ENCODE measurements at places on chromosomes 13 and 19.

GRCh38 chr19:7739801-7740681 is 7.3 kb downstream of the CD209 start:
- DNase-seq: no peak

GRCh38 chr19:41546386-41546789 is 29.6 kb upstream of the CEACAM21 start:
- DNase-seq: no peak

DNA sequence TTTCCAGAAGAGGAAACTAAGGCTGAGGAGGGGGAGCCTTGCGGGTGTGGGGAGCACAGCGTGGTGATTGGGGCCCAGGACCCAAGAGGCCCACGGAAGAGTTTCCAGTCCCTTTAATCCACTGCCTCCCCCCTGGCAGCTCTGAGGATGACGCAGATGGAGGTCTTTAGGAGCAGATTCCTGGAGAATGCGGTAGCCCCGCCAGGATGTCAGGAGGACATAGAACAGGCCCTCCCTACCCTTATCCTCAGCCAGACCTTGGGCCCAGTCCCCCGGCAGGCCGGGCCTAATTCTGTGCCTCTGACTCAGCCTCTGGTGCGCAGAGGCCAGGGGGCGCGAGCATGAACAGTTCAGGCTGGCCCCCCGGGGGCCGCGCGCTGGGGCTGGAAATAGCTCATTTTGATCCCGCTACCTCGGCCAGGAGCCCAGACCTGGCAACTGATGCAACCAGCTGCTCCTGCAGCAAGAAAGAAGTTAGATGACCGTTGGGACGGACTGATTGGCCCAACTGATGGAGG is 461 bp upstream of the HSPB6 start:
- DNase-seq: peak; percentile 75

DNA sequence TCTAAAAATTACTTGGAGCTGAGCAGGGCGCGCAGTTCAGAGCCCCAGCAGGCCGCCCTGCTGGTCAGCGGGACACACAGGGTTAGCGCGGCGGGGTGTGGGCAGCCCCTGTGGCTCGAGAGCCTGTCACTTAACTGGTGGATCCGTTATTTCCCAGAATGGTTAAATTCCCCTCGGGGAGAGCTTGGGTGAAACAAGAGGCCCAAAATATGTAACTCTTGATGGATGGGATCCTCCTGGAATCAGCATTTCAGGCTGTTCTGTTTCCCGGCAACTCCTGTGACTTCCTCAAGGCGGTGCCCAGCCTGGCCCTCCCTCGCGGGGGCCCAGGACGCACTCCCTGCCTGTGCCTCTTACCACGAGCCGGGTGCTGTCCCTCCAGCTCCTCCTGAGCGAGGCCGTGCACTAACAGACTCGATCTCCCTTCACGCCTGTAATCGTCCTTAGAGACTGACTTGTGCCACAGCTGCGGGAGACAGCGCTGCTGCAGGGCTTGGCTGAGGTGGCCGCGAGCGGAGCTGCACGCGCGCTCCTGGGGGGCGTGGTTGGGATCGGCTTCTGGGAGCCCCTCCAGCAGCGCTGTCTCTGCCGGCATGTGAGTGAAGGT is 9.7 kb downstream of the PTBP1 start:
- DNase-seq: no peak

- no peak for DNase-seq
Observed at GRCh38 chr13:109160887-109161669, 531.7 kb downstream of the MYO16 start.

GRCh38 chr13:42396901-42397655 is 125.1 kb downstream of the AKAP11 start:
- DNase-seq: no peak

GRCh38 chr13:75800545-75800944 is 164.4 kb downstream of the LMO7 start:
- DNase-seq: no peak

GRCh38 chr13:23159205-23159759 is 21.5 kb upstream of the SGCG start:
- peak; percentile 73 for DNase-seq

All from mesothelial cell of epicardium (in vitro differentiated cells).